ENCODE measurements at places on chromosomes 11 and 22.

DNA sequence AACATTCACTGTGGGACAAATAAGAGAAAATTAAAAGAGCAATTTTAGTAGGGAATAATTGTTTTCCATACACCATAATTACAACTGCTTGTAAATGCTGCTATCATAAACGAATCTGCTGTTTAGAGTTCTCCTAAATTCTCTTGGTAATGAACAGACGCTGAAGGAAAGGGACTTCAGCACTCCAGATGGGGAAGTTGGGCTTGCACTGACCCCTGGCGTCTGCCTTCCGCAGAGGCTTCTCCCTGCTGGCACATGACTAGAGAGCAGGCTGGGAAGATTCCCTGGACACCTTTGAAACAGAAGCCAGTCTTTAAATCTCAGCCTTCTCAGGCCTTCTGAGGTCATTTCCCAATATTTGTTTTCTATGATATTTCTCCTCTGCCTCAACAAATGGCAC, 84.1 kb downstream of the NXPE2 start:
- DNase-seq, result peak; percentile 43

- DNase-seq, result no peak
These were observed 10.1 kb downstream of the TCIRG1 start for GRCh38 chr11:68048681-68049508.

DNA sequence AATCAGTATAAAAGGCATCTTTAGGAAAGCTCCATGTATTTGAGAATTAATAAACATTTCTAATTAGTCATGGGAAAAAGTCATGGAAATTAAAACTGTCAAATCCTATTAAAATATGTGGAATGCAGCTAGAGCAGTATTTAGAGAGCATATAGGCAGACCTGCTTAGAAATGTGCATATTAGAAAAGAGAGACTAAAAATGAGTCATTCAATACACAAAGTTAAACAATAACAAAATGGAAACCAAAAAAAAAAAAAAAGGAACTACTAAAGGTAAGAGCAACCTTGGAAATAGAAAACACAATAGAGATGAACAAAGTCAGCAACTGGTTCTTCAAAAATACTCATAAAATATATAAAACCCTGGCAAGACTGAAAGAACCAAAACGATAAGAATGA, 59.7 kb upstream of the RASSF10 start:
- DNase-seq, result no peak

DNA sequence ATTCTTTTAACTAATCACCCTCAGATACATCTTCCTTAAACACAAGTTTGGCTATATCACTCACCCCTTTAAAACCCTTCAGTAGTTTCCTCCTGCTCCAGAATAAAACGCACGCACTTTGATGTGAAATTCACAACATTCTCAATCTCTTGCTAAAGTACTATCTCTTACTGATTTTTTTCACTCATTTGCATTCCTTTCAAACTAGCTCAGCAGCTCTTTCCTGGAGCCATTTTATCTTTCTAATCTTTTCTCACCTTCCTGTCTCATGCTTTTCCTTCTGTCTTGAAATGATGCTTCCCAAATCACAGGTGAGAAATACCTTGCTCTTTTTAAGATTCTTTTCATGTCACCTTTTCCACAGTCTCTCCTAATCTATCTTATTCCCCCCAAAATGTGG, 1074.4 kb downstream of the DLG2 start:
- DNase-seq, result no peak

DNA sequence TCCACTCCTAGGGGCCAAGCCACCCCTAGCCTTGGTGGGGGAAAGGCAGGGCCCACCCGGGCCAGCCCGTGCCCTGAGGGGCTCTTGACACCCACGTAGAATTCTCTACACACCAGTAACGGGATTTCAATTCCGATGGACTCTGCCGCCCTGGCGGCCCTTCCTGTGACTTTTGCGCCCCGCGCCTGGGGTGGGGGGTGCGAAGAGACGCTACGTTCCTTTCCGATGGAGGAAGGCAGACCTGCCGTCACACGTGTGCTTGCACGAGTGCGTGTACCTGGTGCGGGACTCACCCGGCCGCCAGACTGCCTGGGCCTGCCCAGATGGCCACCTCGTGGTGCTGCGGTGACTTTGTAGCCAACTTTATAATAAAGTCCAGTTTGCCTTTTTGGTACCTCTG, 5.5 kb downstream of the NPAS4 start:
- no peak for DNase-seq

GRCh38 chr11:45193695-45194094, 47.3 kb downstream of the PRDM11 start:
- no peak for DNase-seq

DNA sequence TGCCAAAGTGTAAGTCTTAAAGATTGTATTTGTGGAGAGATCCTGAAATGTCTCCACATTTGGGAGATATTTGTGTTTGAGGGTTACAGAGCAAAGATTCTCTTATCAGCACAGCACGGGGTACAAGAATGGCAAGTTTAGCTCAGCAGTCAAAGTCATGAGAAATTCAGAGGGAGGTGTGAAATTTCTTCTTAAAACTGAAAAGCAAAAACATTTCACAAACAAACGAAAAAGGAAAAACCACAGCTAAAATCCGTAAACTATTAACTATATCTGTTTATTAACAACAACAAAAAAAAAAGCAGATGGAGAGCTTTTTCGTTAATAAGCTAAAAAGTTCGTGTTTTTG, 40.9 kb upstream of the ETS1 start:
- DNase-seq, result no peak

DNA sequence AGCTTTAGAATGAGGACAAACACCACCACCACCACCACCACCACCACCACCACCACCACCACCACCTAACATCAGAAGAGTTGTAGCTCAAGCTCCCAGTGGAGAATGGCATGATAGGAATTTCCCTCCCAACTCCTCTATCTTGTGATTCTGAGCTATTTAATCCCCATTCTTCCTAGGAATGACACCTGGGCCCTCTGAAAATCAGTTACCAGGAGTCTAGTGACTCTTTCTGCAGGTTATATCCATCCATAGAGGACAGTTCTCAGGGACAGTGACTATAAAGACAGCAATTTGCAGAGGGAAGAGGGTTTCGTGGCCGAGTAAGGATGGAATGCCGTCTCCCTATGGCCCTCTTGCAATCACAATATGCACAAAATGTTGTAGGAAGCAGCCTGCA, 27.8 kb downstream of the MYH9 start:
- no peak for DNase-seq

DNA sequence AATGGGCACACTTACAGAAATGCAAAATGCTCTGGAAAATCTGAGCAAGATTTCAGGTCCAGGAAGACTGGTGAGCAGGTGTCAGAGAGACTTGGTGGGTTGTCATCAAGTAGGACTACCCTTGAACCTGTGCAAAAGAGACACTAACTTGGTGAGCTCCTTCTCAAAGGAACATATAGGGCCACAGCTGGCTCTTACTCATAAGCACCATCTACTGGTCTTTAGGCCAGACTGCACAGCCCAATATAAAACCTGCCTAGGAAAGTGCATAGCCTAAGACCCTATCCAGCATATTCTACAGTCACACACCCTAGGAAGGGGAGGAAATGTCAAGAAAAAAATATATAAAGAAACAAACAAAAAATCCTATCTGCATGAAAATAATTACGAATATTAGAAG, 18.2 kb upstream of the OR10W1 start:
- DNase-seq, result peak; percentile 11

Measured in hematopoietic multipotent progenitor cell (in vitro differentiated cells).